NCI-H2171 (cell line): ENCODE measurements at places on chromosomes 7 and 10.

GRCh38 chr7:139855498-139856270 lies 26.6 kb downstream of the TBXAS1 start:
- no peak for DNase-seq

- DNase-seq, result no peak
These were observed 5.1 kb downstream of the SHH start for GRCh38 chr7:155807065-155807671.

- no peak for DNase-seq
These were observed 46.6 kb downstream of the CLEC2L start for GRCh38 chr7:139570119-139570518.

GRCh38 chr10:125121003-125121402 lies 39.4 kb downstream of the CTBP2 start:
- DNase-seq, result no peak

DNA sequence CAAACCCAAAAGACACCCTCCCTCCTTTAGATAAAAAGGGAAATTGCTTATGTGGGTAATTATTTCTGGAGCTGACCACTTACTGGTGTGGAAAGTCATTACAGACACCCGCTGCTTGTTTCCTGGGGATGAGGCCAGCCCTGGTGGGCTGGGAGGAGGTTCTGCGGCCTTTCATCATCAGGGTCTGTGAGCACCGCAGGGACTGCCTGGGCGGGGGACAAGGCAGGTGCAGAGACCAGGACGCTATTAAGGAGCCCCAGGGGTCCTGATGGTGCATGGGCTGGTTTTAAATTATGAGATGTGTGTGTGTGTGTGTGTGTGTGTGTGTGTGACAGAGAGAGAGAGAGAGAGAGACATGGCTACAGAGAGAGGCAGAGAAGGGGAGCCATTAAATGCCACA lies 171.2 kb downstream of the DNAJB6 start:
- DNase-seq, result no peak

DNA sequence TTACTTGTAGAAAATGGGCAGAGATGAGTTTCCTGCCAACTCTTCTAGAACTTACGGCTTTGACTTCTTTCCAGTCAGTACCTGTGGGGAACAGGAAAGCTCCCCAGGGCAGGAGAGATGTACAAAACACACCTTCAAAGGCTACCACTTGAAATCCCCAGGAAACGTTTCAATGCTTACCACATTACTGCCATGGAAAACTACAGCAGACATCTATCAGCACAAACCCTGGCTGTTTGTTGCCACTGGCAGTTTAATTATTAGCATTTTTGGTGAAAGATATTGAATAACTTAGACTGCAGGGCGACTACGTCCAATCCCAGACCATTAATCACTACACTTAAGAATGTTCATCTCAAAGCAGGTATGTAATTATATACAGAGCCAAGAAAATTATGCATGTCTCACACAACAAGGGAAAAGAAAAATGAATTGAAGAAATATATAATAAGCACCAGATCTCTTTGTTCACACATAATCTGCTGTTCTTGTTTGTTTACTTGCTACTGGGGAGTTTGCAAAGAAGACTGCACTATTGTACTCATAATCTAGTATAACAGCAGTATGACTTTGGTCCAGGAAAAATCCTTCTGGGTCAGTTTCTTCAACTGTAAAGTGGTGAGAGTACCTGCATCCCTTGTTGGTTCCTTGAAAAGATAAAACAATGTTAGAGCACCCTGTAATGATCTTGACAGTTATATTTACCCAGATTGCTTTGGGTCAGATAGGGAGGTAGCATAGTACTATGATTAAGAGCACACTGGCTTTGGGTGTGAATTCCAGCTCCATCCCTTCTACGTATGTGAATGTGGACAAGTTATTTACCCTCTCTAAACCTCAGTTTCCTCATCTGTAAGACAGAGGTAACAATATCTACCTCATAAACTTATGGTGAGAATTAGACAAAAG lies 138.3 kb downstream of the DOCK4 start:
- no peak for DNase-seq

GRCh38 chr7:24441314-24442027 lies 131.8 kb upstream of the PALS2 start:
- no peak for DNase-seq

- DNase-seq, result no peak
These were observed 22.5 kb upstream of the EPHB6 start for GRCh38 chr7:142832417-142832816.

- DNase-seq, result no peak
These were observed 20.0 kb downstream of the PODXL start for GRCh38 chr7:131536361-131536849.

DNA sequence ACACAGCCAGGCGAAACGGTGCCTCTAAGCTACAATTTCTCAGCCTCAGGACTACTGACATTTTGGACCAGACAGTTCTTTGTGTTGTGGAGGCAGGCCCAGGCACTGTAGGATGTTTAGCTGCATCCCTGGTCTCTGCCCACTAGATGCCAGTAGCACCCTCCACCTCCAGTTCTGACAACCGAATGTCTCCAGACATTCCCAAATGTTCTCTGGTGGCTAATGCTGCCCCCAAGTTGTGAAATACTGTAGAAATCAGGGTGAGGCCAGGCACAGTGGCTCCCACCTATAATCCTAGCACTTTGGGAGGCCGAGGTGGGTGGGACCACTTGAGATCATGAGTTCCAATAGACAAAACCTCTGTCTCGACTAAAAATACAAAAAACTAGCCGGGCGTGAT lies 18.2 kb downstream of the HNRNPF start:
- no peak for DNase-seq

DNA sequence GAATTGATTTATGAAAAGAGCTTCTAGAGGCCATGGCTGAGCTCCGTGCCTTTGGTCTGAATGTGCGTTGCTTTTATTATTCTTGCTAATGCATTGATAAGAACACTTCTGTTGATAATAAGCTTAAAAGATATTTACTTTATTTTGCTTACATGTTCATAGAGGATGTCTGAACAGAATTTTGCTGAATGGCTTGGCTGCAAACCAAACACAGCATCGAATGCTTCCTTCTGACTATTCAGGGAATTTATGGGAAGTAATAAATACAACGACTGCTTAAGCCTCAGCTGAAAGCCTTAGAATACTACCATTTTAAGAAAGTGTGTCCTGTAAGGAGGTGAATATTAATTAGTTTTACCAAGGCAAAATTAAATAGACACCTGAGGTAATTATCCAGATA lies 643.5 kb upstream of the POT1 start:
- no peak for DNase-seq

DNA sequence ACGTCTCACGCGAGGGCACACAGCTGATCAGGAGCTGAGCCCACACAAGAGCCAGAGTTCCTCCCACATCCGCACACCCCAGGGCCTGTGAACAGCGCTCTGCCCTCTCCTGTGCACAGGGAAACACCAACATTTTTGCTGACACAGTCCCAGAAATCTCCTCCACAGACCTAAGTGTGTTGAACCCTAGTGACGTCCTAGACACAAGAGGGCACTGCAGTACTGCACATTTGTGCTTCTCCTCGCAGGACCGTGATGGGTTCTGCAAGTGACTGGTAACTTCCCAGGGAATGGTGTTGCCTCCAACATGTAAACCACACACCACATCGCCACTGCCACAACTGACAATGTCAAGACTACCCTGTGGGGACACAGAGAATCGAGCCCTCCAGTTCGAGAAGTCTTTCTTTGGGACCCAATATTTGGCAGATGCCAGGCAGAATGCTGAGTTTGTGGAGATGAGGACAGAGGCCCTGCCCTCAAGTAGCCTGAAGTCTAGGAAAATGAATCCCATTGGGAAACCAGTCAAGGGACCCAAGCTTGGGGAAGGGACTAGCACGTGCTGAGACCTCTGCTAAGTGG lies 170.3 kb downstream of the PAXIP1 start:
- no peak for DNase-seq

- DNase-seq, result no peak
These were observed 205.6 kb upstream of the PRSS58 start for GRCh38 chr7:142463401-142463850.

DNA sequence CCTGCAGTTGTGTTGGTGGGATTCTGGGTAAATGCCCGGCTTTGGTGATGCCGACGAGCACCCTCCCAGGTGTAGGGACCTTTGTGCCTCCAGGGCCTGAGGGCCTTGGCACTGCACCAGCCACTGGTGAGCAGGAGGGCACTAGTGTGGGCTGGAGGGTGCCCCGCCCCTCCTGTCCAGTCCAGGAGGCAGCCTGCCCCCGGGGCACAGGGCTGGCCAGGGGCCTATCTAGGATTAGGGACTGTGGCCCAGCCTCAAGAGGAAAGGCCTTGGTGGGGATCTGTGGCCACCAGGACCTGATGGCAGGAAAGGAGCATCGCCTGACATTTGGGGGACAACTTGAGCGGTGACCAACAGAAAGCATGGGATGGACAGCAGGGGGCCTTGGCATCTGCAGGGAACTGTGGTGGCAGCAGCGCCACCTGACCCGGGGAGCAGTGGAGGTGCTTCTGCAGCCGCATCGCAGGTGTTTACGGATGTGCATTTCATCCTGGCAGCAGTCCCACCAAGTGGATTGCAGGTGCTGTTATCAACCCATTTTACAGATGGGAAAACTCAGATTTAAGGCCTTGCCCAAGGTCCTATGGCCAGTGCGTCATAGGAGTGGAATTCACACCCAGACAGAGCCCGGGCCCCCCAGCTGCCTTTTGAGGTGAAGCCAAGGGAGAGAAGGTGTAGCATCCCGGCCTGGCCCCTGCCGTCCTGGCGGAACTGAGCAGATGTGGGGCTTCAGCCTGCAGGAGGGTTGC lies 11.1 kb downstream of the ZNF316 start:
- no peak for DNase-seq

DNA sequence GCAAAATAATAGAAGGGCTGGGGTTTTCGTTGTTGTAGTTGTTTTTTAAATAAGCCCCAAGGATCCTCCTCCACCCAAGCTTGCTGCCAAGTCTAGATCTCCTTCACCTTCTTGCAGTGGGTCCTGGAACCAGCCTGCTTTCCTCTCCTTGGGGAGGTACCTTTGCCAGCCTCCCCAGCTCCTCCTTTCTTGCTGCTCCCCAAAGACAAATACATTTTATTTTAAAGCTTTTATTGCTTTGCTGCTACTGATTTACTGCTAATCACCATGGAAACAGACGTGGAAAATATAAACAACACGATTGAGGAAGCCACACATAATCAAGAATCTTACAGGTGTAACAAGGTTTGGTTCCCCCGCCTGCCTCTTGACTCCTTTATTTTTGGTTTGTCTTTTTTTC lies 17.4 kb upstream of the SLF2 start:
- DNase-seq, result no peak

DNA sequence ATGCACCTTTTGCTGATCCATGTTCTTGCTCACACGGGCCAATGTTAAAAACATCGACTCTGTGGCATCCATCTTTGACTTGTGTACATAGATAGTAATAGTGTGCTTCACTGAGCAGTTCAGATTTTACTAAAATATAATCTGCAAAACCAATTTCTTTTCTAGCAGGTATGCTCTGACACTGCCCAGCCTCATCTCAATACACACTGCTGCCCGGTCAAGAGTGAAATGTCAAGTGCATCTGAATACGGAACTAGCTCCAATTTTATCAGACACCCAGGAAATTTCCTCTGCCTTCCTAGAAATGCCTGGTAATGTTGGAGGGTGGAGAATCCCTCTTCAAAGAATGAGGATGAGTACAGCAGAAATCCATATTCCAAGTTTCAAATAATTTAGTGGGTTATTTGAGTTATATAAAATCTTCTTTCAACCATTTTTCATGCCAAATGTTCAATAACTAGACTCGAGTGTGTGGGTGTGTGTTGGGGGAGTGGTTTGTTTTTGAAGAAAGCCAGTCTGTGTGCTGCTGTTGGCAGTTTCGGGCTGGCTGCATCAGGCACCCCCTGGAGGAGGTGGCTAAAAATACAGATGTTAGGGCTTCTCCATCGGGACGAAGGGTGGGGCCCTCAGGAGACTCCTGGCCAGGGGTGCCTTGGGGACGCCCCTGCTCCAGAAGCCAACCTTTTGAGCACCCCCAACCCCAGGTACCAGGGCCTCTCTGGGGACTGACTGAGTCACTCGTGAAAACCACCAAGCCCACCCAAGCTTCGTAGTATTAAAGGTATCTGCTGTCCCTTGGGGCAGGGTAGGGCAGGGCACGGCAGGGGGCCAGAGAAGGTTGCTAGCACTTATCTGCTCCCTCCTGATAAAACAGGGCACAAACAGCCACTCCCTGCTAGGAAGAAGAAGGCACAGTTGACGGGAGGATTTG lies 15.4 kb downstream of the CTBP2 start:
- no peak for DNase-seq

GRCh38 chr10:4830551-4830950 lies 4.5 kb downstream of the AKR1E2 start:
- DNase-seq, result no peak

GRCh38 chr10:132460691-132461090 lies 63.7 kb downstream of the PWWP2B start:
- DNase-seq, result no peak
